ENCODE measurements at places on chromosomes 3 and 15.

GRCh38 chr15:57308170-57308545 is 68.1 kb upstream of the CGNL1 start:
- no peak for DNase-seq

- no peak for DNase-seq
Measured at GRCh38 chr3:77179762-77180161, 139.9 kb downstream of the ROBO2 start.

GRCh38 chr3:127052121-127052561 is 69.2 kb downstream of the PLXNA1 start:
- no peak for DNase-seq

DNA sequence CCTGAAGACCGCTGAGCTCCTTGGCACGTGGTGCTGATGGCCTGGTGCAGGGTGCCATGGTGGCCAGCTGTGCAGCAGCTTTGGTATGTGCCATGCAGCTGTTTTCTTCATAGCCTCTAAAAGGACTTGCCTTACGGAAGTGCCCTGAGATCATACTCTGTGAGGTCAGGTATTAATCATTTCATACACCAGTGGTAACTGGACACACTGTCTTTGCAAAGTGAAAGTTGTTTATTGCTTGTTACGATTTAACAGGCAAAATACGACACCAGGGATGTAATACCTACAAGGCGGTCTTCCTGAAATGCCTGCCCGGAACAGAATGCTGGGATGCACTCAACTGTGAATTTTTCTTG is 184.6 kb downstream of the ATP10A start:
- no peak for DNase-seq

DNA sequence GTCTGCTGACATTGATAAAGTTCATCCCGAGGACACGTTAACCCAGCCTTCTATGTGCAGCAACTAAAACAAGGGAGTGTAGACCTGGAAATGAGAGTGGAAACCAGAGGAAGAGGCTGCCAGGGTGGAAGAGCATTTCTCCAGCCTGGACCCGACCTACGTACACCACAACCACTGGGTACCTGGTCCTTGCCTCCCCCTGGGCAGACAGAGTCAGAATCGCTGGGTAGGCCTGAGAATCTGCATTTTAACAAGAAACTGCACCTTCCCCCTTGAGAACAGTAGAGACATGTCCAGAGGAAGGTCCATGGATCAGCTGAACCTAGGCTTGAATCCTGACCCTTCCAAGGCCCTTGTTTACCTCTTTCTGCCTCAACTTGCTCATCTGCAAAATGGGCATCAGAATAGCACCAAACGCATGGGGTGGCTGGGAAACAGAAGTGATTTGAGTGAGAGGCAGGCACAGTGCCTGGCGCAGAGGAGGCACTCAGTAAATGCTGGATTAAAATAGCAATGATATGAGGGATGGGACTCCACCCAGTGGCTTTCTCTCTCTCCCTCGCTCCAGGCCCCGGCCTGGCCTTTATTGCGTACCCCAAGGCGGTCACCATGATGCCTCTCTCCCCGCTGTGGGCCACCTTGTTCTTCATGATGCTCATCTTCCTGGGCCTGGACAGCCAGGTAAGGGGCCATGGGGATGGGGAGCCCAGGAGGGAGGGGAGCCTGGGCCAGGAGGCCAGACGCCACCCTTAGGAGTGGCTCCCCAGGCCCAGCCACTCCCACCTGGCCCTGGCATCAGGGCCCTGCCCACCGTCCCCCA is 66.9 kb upstream of the SLC6A1 start:
- no peak for DNase-seq

GRCh38 chr15:73712107-73712506 is 27.9 kb downstream of the CD276 start:
- DNase-seq = no peak

- peak; percentile 40 for DNase-seq
Measured at GRCh38 chr3:4776980-4777581, 202.2 kb upstream of the BHLHE40 start.

DNA sequence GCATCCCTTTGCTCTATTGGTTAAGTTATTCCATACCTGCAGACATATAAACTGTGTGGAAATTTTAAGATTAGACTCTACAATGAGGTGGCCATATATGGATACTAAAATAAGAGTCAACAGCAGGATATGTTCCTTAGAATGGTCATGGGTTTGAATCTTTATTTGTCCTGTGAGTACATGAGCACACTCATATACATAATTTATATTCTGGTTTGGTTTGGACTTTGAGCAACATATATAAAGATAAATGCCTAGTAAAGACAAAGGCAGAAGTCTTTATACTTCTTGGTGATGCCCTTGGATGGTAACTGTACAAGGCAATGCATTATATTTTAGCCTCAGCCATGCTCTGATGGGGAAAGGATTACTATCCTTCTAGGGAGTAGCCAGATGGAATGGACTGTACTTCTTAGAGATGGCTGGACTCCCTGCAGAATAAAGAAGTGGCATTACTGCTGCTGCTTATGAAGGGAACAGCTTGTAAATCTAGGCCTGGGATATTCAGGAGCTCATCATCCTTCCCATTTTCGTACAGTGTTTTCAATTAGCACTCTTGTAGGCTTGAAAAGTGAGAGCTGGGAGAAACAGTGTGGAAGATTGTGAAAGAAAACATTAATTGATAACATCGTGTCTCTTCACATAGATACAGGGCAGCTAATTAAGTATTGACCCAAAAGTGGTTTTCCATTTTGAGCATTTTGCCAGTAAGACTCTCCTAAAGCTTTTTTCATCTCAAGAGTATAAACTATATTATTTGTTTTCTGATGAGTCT is 60.4 kb downstream of the HMG20A start:
- no peak for DNase-seq

- no peak for DNase-seq
Measured at GRCh38 chr3:119548341-119548740, 11.1 kb downstream of the CD80 start.

DNA sequence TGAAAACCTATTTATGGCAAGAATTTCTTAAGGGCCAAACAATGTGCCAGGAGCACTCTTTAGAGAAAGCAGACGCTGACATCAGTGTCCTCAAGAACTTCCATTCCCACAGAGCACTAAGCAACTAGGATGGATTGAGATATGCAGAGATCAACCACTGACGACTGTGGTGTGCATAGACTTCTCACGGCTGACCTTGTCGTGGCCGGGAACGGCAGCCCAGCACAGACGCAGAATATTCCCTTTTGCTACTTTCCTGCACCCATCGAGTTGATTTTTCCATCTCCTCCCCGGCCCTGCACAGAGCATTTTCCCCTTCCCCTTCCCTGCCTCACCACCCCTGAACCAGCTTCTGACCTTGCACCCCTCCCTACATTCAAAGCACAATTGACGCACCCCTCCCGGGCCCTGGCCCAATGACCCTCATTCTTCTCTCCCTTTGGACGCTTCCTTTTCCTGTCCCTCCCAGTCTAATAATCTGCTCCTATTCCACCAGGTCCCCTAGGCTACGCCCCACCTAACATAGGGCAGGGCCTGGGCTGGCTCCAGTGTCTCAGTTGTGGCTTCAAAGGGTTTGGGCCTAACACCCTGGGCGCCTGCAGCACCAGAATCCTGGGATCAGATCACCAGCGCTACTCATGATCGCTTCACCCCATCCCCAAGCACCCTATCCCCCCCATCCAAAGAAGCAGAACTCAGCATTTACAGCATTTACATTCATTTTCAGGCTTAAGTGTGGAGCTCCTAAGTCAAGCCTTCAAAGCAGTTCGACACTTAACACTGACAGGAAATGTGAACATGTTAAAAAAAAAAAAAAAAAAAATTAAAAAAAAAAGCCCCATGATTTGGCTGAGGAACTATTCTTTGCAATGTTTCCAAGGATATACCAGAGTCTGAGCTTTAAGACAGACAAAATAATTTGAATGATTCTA is 151.2 kb downstream of the FOXP1 start:
- no peak for DNase-seq

DNA sequence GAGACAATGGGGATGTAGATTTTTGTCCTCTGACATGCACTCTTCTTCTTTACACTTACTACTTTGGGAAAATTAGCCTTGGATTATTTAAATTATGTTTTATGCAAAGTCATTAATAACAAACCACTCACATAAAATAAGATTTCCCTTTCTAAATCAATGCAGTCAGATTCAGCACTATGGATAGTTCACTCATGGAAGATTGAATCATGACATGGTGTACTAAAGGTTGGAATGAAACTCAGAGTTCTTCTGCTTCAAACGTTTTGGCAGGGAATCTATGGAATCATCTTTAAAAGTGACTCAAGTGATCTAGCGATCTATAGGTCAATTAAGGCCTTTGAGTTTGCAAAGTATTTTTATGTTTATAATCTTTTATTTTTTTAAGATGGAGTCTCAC is 154.3 kb downstream of the KCNMB2 start:
- DNase-seq = no peak

DNA sequence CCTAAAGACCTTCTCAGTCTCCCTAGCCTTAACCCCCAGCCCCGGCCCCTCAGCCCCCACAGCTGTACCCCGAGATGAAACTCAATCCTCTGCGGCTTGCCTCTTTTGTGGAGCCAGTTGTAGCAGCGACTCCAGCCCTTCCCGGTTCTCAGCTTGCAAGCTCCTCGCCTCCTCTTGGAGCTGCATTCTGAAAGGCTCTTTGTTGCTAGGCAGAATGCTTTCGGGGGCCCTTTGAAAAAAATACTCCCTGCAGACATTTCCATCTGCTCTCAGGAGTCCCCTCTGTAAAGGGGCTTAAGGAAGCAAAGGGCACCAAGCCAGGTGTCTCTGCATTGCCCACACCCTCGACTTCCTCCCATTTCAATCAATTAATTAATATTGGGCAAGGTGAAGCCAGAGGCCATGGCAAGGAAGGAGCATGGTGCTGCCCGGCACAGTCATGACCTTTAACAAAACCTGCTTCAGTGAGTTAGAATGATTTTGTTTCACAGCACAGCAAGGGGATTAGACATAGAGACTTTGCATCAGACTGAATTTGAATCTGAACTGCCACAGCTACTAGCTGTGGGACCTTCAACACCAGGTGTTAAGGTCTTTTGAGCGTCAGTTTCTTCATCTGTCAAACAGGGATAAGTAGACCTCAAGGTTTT is 65.5 kb downstream of the SRGAP3 start:
- DNase-seq = no peak

DNA sequence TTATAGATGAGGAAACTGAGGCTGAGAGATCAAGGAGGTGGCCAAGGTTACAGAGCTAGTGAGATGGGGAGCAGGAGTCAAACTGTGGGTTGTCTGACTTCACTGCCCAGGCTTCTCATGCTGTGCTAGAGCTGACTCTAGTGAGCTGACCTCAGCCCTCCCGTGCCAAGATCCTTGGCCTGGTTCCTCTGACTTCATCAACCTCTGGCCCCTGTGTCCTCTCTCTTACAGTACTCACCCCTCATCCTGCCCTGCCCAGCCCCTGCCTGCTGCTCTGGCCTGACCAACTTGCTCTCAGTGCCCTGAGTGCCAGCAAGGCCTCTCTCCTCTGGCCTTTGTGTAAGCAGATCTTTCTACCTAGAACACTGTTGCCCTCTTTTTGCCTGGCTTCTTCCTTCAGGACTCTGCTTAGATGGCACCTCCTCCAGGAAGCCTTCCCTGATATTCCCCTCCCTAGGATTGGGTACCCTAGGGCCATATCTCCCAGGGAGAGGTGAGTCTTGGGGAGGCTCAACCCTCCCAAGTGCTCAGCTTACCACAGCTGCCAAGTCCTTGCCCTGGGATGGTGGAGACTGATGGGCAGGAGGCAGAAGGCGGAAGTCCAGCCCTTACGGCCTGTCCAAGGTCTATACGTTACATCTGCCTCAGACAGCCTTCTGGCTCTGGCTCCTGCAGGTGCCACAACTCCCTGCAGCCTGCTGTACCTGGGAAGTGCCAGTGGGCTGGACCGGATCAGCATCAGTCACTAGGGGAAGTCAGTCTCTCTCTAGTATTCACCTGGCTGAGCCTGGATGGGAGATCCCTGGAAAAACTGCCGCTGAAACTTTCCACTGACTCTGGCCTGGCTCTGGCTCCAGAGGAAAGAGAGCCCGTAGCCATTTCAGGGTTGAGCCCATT is 36.3 kb upstream of the FAM107A start:
- DNase-seq = no peak

GRCh38 chr15:35491173-35491572 is 54.8 kb downstream of the DPH6 start:
- DNase-seq = no peak

GRCh38 chr3:420584-420983 is 224.0 kb downstream of the CHL1 start:
- no peak for DNase-seq

DNA sequence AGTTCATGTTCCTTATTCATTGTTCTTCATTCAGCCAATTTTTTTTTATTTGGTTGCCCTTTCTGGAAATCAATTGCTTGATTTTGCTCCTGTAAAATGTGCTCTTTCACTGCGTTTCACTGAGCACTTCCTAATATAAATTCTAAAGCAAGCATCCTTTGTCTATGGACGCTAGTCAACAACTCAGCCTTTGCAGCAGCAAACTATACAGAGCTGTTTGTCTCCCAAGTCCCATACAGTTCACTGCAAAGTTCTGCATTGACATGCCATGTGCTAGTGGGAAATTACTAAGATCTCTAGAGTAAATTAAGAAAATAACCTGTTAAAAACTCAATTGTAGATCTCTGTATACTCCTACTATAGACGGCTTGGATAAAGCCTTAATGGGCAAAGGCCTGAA is 130.1 kb upstream of the BHLHE40 start:
- no peak for DNase-seq

All from NB4 (cell line).